ENCODE measurements at places on chromosomes 11 and 22.

GRCh38 chr11:130144141-130144540 lies 15.4 kb upstream of the ST14 start:
- DNase-seq = no peak

- DNase-seq = no peak
These were observed 103.5 kb downstream of the MICAL2 start for GRCh38 chr11:12213883-12214282.

- DNase-seq = no peak
These were observed 103.7 kb upstream of the CLMP start for GRCh38 chr11:123298488-123299447.

- no peak for DNase-seq
These were observed 563 bp upstream of the PSMA1 start for GRCh38 chr11:14520747-14521151.

GRCh38 chr22:17401728-17402127 lies 32.5 kb downstream of the CECR2 start:
- DNase-seq = no peak

DNA sequence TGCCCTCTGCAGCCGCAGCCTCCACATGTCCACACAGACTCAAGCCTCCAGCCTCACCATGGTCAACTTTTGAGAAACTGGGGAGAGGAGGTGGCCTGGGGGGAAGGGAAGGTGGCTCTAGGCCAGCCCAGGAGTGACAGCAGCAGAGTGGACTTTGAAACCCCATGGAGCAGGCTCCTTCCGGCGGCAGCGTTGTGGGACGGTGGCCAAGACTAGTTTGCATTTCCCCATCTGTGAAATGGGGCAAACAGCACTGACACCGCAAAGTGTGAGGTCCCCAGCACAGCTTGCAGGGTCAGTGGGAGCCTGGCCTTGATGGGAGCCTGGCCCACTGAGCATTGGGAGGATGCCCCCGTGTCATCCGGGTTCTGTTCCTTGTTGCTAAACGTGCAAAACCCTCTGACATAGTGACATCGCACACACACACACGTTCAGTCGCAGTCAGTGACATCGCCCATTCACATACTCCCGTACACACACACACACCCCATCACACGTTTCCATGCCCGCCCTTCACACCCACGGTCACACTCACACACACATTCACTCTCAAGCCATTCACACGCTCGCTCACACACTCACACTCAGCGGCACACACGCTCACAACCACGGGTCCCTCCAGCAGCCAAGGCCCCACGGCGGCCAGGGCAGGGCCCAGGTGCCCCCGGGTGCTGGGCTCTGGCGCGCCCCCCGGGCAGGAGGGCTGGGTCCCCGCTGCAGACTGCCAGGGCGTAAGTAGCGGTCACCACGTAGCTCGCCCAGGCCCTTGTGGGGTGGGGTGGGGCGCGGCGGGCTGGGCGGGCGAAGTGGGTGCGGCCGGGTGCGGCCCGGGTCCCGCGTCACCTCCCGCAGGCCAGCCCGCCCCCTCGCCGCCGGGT lies 585 bp downstream of the CYB5R3 start:
- DNase-seq = peak; percentile 47

- no peak for DNase-seq
These were observed 961 bp downstream of the IPO7 start for GRCh38 chr11:9385327-9385899.

GRCh38 chr11:105989124-105989523 lies 32.9 kb downstream of the MSANTD4 start:
- no peak for DNase-seq

DNA sequence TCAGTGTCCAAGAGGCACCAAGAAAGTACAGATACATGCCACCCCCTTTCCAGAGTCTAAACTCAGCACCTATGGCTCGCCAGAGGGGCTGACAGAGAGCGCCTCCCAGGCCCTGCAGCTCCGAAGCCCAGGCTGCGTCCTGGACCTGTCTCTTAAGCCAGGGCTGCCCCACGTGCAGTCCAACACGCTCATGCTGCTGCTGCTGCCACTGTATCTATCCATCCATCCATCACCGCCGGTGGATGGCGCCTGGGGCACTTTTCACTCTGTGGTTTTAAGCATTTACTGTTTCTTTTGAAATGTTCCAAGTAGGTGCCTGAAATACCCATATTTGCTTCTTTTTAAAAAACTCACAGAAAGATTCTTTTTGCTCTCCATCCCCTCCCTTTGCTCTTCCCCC lies 41.8 kb downstream of the MACROD1 start:
- no peak for DNase-seq

GRCh38 chr11:100545970-100546369 lies 141.1 kb upstream of the ARHGAP42 start:
- DNase-seq = no peak

DNA sequence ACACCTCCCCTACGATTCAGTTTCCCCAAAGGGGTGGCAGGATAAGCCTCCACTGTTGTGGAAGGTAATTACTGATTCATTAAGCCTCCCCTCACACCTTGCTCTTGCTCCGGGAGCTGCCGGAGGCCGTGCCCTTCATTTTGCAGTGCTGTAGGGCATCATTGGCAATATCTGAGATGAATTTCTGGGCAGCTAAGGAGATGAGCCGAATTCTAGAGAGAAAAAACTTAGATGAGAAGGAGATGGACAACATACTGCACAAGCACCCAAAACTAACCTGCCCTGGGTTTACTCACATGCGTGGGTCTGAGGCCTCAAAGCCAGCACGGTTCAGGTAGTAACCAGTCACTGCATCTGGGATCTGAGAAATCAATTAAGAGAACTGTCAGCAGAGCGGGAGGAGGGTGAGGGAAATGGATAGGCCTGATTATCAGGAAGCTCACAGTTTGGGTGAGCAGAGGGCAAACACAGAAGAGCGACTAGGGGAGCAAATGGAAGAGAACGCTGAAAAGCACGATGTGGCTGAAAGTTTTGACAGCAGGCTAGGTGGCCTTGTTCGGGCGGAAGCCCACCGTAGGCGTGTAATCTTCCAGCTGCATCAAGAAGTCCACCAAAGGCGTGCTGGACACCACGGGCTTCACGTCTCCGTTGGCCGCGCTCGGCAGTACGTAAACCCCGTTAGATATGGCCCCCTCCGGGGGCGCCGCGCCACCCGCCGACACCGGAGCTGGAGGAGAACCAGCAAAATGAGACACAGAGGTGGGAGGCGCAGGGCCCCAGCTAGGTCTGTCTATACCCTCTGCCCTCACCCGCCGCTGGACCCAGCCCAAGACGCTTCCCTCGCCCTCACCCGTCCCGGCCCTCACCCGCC lies 689 bp downstream of the TAF10 start:
- no peak for DNase-seq

DNA sequence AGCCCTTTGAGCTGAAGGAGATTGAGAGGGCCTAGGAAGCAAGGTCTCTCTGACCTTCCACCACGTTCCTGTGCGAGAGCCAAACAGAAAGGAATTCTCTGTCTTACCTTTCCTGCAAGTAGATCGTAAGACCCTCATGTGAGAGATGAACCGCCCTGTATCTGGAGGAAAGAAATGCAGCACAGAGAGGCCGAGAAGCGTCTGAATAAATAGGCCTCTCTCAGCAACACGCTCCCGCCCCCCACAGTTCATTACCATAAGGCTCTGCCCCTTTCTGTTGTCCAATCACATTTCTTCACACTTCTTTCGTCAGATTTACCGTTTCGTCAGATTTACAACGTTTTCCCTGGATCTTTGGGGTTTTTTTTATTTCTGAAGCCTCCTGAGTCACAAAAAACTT lies 90.3 kb downstream of the BLID start:
- DNase-seq = no peak

GRCh38 chr22:25125693-25126357 lies 73.8 kb upstream of the CRYBB3 start:
- no peak for DNase-seq

DNA sequence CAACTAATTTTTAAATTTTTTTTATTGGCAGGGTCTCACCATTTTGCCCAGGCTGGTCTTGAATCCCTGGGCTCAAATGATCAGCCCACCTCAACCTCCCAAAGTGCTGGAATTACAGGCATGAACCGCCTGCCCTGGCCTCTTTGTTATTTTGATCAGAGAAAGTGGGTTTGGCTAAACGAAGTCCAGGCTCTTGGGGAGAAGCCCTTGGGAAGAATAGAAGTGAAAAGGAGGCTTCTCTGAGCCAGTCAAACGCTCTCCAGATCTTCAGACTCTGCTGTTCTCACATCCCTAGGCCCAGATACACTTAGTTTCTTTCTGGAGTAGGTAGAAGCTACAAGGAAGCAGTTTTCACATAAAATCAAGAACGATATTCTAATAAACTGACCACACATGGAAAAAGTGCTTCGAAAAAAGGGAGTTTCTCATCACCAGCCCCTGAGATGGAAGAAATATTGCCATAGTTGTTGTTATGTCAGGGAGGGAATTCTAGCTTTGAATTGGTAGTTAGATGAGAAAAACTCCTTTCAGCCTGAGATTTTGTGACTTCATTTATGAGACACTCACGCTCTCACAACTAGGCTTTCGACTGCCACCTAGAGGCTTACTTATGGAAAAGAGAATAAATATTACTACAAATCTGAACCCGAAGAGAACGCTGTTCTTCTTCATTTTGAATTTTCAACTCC lies 41.7 kb upstream of the AQP11 start:
- peak; percentile 38 for DNase-seq

GRCh38 chr22:19149047-19149883 lies 827 bp downstream of the GSC2 start:
- DNase-seq = no peak

GRCh38 chr11:25741886-25742285 lies 590.0 kb upstream of the ANO3 start:
- DNase-seq = no peak

- DNase-seq = no peak
These were observed 67.5 kb downstream of the MED15 start for GRCh38 chr22:20574920-20575353.

DNA sequence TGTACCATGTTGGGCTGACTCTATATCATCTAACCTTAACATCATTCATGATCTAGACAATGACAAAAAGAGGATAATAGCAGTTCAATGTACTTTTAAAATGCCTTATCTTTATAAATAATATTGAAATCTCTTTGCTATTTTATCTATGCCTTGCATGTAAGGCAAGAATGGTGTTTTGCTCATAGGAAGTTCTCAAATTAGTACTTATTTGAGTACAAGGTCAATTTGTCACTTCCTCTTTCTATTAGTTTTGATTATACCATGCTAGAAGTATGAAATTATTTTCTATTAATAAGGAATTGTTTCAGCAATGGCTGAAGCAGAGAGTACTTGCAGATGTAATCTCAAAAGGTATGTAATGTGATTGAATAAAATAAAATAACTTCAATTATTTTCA lies 1285.4 kb upstream of the TENM4 start:
- DNase-seq = no peak

DNA sequence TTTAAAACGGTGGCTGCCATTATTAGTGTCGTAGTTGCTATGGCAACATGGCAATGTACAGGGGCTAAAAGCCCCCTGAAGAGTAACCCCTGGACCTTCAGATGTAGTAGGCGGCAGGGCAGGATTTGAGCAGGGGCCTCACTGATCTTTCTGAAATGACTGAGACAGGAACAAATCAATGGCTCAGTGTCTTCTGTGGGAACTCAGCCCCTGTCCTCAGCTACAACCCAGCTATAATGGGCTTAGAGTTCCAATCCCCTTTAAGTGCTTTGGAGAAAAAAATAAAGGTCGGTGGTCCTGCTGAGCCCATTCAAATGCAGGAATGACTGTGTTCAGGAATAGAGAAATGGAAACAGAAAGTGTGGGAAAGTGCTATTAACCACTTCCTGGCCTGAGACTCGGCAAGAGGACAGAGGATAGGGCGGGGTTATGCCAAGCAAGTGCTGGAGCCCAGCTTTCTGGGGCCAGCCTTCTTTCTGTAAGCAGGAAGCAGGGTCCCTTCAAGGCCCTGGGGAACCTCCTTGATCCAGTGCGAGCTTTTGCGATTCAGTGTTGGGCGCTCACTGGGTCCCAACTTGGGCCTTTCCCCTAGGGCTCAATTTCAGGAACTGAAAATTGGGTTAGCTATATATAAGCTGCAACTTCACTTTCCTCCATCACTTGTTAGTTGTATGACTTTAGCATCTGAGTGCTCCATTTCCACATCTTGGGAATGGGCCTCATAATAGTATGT lies 6.1 kb upstream of the CD82 start:
- DNase-seq = no peak

DNA sequence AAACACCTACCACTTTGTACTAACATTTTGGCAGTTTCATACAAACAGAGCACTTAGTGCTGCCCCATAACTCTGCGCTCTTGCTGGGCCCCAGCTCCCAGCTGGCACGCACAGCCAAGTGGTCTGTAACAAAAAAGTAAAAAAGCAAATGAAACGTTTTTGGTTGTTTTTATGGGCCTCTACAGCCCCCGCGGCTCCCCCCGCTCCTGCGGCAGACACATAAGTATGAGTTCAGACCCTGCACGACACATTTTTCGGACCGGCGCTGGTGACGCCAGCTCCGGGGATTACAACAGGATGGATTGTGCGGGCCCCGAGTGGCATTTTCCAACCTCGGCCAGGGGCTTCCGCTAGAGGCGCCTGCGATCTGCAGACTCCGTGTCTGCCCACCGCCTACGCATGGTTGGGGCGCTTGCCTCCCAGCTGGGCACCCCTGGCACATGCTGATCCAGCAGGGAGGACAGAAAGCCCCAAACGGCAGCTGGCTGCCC lies 418.2 kb downstream of the SOX6 start:
- DNase-seq = no peak

GRCh38 chr11:76214968-76215548 lies 8.8 kb upstream of the WNT11 start:
- no peak for DNase-seq

DNA sequence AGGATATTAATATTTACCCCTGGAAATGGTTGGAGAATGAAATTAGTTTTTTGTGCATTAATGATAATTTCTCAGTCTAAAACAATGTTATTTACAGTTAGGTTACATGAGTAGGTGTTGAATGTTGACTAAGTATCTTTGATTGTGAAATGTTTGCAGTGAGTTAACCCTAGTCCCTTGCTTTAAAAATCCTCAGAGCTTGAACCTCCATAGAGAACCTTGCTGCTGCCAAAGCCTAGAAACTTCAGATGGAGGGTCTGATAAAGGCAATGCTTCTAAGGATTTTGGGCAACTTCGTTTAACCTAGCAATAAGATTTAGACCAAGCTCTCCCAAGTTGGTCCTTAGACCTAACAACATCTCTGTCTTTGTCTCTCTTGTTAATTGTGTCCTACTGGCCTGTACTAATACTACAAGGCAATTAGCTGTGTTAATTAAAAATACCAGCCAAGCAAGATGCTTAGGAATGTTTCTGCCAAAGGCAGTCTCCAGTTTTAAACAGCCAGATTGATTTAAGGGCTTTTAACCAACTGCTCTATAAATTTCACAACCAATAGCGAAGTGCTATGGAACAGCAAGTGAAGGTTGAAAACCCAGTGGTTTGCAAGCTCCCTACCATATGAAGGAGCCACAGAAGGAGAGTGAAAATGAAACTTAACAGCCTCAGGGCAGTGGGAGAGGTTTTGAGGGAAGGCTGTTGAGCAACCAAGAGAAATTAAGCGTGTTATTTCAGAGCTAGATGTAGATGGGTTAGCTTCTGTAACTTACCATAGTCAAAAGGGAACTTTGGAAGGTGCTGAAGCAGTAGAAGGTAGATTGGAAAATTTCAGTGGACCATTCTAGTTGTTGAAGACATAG lies 295.9 kb upstream of the ANO5 start:
- no peak for DNase-seq

- DNase-seq = no peak
These were observed 57.0 kb downstream of the GDPD4 start for GRCh38 chr11:77244277-77245027.

Data from D721Med (cell line).